Omental fat pad (tissue), 4 donors: ENCODE measurements at places on chromosomes 16 and 17. TPM values are rescaled to one million over a fixed set of nuclear protein-coding genes. Genes with fewer than 3 reads are reported as not detected.

- DNase-seq: no peak
These were observed 301.8 kb downstream of the IRF8 start for GRCh38 chr16:86200722-86201121.

DNA sequence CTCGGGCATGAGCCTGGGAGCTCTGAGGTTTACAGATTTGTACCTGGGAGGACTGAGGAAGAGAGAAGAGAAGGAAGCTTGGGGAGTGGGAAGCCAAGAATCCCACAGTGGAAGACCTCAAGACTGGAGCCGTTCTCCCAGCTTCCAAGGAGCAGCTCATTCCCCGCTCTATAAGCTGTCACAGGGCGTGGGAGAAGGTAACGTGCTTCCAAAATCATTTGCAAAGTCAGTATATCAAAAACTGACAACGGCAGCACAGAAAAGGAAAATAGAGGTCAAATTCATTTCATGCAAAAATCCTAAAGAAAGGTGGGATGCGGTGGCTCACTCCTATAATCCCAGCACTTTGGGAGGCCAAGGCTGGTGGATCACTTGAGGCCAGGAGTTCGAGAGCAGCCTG, 7.8 kb downstream of the PIK3R5 start:
- no peak for DNase-seq

Gene CDR2
- 20.1 TPM for total RNA-seq

DNA sequence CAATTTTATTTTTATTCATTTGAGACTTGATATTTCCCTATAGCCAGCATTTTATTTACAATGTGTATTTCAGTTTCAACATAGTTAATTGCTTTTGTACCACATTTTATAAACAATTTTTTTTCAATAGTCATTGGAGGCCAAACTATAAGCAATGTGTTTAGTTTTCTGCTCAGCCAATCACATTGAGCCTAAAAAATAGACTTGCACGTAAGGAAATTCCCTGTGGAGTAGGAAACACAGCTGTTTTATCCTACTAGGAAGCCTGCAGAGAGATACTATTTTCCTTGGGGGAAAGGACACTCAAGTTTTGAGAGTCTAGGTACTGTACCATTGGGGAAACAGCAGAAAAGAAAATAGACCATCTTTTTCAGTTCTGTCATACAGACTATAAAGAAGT, 410.2 kb upstream of the GOT2 start:
- DNase-seq: no peak

Gene SLC4A1
- 0.28 TPM for total RNA-seq

Gene KRT12
- not detected for total RNA-seq

DNA sequence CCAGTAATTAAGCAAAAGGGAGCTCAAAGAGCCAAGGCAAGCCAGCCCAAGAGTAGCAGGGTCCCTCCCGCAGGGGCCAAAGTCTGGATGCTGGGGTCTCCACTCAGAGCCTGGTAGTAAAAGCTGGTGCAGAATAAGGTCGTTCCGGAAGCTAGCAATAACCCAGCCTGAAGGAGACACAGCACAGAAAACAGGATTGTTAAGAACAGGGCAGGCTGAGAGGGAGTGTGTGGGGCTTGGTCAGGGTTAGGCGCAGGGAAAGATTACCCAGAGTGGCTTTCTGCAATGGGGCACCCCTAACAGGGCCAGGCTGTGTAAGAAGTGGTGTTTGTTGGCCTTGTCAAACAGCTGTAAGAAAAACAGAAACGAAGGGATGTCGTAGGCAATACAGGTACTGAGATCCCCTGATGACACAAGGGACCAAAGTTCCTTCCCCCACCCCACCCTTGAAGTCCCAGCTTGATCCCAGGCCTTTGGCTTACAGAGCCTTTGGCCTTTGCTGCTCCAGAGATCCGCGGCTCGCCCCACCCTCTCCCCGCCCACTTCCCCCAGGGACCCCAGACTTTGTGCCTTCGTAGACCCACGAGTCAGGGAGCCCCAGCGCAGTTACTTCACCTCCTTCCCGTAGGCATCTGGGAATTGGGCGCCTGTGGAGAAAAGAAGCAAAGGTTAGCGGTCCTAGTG, 712 bp downstream of the TMEM256 start:
- DNase-seq: no peak

Gene C17orf78
- not detected for total RNA-seq

GRCh38 chr17:15981646-15982580, 17.6 kb downstream of the ZSWIM7 start:
- DNase-seq: no peak

GRCh38 chr17:72463287-72464102, 342.7 kb downstream of the SOX9 start:
- no peak for DNase-seq

GRCh38 chr16:85426806-85427205, 186.3 kb upstream of the GSE1 start:
- DNase-seq: no peak

Gene AXIN2
- 11.7 TPM for total RNA-seq

DNA sequence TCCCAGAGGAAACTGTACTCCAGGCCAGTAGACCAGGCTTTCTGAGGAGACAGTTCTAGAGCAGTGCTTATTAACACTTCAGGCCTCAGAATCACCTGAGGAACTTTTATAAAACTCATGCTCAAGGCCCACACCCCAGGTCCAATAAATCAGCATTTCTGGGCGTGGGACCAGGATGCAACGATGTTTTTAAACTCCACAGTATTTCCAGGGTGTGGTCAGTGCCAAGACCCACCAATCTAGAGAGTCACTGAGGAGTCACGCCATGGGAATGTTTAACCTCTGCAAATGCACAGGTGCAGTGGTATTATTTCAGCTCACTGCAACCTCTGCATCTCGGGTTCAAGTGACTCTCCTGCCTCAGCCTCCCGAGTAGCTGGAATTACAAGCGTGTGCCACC, 3.9 kb upstream of the TRPV1 start:
- DNase-seq: no peak

DNA sequence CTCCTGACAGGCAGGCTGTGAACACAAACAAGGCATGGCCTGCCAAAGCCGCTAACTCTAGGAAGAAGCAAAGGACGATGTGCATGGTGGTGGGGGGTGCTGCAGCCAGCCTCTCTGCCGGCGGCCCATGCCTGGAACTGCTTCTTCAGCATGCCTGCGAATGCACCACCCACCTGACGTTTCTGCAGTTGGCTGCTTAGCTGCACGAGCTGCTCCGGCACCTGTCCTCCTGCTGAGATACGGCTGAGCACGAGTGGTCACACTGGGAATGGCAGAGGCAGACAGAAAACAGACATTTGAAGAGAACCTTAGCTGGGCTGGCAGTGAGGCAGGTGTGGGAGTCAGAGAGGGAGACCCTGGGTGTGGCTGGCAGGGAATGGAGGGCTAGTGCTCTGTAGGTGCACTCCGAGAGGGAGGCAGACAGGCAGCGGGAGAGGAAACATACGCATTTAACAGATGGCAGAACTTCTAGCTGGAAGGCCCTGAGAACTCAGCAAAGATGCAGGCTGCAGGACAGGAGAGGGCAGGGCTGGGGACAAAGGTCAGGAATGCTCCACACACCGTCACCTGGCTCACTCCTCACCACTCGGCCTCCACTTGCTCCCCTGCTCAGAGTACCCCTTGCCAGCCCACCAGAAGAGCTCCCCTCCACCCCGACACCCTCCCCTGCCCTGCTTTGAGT, 5.2 kb downstream of the FLCN start:
- DNase-seq: no peak

DNA sequence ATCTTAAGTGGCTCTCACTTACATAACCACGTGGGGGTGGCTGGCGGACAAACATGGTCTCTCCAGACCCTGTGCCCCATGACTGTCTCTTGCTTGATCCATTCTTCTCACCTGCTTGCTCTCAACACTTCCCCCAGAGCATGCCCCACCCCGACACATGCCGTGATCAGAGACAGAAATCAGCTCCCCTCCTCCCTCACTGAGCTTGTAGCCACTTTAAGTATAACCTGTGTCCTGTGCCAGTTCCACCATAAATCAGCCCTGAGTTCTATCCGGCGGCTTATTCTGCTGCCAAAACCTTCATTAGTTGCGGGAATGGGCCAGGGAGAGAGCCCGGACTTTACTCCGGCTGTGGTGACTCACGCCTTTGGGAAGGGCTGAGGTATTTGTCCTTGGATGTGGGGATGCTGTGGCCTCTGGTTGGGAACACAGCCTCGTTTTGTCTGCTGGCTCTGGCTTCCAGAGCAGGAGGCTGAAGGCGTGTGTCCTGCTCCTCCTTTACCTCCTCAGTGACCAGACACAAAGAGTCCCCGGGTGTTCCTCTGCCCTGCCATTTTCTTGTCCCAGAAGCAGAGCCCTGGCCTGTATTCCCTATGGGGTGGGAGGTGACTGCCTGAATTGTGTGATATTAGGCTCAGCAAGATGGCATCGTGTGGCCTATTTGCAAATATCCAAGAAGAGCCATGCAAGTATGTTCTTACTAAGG, 21.1 kb downstream of the ANKRD40 start:
- DNase-seq: peak; percentile 36

DNA sequence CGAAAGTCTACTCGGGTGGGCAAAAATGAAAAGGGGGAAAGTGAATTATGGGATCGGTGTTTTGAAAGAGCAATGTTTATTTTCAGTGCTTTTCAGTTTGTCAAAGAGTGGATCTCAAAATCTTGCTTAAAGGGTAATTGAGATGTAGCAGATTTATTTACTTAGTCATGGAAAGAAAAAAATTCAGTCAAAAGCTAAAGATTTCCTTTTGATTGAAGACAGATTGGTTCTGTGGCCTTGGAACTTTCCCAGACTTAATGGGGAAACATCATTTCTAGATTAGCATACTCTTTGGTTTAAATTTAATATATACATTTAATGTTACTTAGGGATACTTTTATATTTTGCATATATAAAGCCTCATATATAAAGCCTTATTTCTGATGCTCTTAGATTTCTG, 20.6 kb downstream of the PRKAR1A start:
- DNase-seq: no peak

DNA sequence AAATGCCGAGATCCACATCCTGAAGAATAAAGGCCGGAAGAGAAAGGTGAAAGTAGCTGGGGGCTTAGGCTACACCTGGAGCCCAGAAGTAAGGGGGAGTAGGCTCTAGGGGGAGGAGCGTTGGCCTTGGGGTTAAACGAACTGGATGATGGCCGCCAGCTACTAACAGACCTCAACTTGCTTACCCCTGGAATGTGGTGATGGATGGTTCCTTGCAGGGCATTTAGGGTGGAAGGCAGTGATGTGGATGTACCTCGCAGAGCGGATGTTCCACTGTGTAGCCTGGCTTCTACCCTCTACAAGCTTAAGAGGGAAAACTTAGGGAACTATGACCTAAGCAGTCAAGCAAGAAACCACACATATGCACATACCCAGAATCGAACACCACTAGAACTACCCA, 2.3 kb upstream of the MAZ start:
- DNase-seq: no peak

GRCh38 chr16:57341062-57341440, 17.5 kb upstream of the CCL22 start:
- no peak for DNase-seq

GRCh38 chr16:53374800-53375199, 59.5 kb upstream of the RBL2 start:
- no peak for DNase-seq

Gene KRT40
- total RNA-seq: not detected

DNA sequence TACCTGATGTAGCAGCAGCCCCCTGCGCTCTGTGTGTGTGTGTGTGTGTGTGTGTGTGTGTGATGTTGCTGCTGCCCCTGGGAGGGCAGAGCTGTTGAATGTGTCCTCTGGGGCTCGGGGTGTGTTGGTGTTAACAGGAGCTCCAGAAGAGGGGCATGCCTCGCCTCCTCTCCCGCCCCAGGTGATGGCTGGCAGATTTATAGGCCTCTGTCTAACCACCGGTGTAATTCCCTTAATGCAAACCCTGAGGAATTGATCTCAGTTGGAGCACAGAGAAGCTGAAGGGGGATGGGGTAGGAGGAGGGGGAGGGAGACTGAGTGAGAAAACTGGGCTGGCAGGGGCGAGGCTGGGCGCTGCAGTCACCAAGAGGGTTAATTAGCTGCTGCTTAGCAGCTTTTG, 10.0 kb downstream of the CACNA1G start:
- no peak for DNase-seq

- DNase-seq: no peak
These were observed 13.1 kb downstream of the MKS1 start for GRCh38 chr17:58205936-58206335.

- DNase-seq: no peak
These were observed 9.0 kb upstream of the CLEC18A start for GRCh38 chr16:69942099-69942491.

GRCh38 chr17:65916425-65916824, 275.5 kb downstream of the CEP112 start:
- DNase-seq: no peak

Gene TAT
- not detected for total RNA-seq

- no peak for DNase-seq
These were observed 162.6 kb downstream of the TMEM132E start for GRCh38 chr17:34741967-34742366.

DNA sequence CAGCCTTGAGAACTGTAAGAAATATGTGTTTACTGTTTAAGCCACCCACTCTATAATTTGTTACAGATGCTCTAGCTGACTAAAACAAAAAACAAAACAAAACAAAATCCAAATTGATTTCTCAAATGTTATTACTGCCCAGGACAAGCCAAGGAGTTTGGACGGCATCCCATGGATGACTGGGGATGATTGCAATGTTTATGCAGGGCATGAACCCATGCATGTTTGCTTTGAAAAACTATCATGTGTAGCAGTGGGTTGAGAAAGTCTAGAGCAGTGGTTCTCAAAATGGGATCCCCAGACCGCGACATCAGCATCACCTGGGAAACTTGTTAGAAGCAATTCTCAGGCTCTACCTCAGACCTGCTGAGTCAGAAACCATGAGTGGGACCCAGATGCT, 223.2 kb upstream of the PSMD7 start:
- DNase-seq: no peak

DNA sequence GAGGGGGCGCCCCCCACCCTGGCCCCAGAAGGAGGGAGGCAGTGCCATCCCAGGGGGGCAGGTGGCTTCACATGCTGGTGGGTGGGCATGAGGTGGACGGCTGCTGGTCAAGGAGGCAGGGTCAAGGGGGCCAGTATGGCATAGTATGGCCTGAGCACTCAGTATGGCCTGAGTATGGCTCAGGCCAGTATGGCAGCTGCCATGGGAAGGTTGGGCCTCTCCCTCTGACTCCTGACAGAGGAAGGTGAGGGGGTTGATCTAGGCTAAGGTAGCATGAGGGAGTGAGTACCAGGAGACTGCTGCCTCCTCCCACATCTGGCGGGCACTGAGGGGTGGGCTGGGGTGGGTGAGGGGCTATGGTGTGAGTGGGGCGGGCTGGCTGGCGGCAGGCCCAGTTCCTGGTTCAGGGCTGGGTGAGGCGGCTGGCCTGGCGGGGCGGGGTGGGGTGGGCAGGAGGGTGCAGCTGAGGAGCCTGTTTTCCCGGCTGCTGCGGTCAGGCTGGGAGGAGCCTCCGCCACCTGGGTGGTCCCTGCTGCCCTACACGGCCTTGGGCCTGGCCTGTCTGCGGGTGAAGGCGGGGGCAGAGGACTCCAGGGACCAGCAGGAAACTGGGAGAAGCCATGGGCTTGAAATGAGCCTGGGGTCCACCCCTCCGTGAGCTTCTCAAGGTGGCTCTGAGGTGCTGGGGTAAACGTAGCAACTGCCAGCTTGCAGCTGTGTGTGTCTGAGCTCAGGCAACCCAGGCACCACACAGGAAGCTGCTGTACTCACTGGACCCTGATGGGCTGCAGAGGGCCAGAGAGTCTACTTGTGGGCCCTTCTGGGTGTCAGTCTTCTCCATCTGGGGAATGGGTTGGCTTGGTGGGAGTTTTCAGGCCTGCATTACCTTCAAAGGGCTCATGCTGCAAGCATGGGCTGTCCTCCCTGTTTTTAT, 57.0 kb downstream of the RAI1 start:
- DNase-seq: no peak
